NCI-H187 treated with DMSO at 0.1 percent for 48 hours (cell line): ENCODE measurements at places on chromosomes 11 and 22.

DNA sequence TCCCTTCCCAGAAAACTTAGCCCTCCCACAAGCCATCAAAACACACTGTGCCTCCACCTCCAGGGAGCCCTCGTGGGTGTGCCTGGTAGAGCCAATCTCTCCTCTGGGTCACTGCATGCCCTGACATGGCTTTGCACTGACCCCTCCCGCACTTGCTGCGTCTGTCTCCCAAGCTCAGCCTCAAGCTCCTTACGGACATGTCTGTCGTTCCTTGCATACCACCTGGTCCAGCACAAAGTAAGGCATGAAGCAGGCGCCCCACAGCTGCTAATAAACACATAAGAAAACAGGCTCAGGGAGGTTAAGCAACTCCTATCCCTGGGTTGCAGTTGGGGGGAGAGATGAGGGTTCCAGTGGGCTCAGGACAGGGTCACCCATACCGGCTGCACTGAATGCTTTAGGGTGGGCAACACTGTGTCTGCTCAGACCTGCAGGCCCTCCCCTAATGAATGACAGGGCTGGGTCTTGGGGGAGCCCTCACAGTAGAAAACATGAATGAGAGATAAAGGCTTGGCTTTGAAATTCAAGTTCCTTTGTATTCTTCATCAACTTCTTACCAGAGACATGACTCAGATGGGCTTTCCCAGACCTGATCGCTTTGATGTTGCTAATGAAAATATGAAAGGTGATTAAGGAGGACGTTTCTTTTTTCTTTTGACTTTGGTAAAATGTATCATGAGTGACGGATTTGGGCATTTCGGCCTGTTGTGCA lies 38.0 kb downstream of the PHF21B start:
- DNase-seq: no peak

DNA sequence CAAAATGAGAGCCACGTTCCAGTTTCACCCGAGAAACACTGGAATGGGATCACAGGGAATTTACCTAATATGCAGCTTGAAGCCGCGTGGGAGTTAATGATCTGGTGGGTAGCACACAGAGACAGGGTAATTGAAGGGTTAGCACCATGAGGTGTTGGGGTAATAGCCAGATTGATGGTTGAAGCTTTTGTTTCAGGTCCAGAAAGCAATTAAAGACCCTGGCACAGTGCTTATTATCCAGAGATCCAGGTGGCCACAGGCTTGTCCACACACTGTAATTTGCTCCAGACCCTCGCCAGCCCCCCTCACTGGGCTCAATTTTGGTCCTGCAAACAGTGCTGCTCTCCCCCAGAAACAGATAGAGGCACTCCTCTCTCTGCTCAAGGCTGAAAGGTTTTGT lies 282.5 kb upstream of the ISX start:
- DNase-seq: no peak

GRCh38 chr11:104690241-104690640 lies 208.0 kb downstream of the CASP12 start:
- no peak for DNase-seq

DNA sequence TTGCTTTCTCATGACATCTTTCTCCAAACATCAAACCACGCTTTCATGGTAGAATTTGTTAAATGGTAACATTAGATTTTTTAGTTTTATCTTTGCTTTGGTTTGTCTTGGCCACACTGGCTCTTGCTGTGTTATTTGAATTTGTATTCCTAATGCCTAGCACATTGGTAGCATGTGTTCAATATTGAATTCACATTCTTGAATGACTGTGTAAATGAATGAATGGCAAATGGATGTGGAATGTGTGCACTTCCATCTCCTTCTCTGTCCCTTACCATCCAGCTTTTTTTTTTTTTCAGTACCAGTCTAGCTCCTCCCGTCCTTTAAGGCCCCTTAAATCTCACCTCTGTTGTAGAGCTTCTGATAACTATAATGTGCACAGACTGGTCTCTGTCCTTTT lies 41.2 kb downstream of the HEPHL1 start:
- DNase-seq: no peak

GRCh38 chr11:130636722-130637464 lies 188.4 kb downstream of the ADAMTS15 start:
- no peak for DNase-seq

GRCh38 chr11:721247-721740 lies 15.3 kb downstream of the EPS8L2 start:
- DNase-seq: no peak

DNA sequence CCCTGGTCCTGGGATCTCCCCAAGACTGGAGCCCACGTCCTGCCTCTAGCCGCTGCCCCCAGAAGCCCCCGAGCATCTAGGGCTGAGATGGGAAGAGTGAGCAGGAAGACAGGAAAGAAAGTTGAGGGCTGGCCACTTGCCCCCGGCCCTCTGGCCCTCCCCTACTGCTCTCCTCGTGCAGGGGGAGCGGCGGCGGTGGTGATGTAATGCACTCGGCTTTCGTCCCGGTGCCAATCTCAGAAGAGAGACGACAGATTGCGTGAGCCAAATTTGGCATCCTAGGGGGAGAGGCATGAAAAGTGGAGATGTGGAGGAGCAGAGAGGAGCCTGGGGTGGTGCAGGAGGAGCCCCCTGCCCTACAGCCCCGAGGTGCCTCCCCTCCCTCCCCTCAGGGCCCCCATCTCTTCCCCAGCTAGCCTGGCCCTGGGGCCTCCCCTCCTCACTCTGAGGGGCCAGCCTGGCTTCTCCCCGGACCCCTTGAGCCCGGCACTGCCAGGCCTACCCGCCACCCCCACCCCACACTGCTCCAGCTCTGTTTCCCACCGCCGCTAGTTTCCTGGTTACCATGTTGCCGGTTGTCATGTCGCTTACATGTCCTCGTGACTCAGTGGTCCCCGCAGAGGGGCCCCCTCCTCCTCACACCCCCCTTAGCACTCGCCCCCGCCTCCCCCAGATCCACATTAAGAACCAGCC lies 2.5 kb downstream of the KCNJ4 start:
- DNase-seq: no peak

GRCh38 chr22:17998913-17999312 lies 25.4 kb downstream of the MICAL3 start:
- DNase-seq: no peak

GRCh38 chr11:66020618-66021357 lies 5.5 kb downstream of the CATSPER1 start:
- no peak for DNase-seq

DNA sequence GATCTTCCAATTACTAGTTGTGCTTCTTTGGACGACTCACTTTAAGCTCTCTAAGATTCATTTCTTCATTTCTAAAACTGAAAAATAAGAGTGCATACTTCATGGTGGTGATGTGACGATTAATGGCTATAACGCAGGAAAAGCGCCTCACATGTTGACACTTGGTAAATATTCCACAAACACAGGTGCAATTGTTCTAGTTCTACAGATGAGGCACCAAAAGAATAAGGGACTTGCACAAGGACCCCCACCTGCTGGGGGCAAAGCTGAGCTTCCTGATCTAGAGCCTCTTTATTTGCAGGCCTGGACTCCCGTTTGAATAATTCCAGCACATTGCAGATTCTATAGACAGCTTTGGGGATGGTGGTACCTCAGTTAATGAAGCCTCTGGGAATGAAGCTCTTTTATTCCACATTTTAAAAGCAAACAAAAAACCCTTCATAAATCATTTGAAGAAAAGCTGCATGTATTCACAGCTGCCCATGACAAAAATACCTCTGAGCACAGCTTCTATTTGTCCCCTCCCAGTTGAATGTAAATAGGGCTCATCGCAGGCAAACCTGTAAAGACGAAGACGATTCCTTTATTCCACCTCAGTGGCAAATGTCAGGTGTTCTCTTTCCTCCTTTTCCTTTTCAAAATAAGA lies 14.9 kb upstream of the CADM1 start:
- DNase-seq: peak; percentile 47

GRCh38 chr11:113113801-113114704 lies 152.8 kb downstream of the NCAM1 start:
- no peak for DNase-seq

DNA sequence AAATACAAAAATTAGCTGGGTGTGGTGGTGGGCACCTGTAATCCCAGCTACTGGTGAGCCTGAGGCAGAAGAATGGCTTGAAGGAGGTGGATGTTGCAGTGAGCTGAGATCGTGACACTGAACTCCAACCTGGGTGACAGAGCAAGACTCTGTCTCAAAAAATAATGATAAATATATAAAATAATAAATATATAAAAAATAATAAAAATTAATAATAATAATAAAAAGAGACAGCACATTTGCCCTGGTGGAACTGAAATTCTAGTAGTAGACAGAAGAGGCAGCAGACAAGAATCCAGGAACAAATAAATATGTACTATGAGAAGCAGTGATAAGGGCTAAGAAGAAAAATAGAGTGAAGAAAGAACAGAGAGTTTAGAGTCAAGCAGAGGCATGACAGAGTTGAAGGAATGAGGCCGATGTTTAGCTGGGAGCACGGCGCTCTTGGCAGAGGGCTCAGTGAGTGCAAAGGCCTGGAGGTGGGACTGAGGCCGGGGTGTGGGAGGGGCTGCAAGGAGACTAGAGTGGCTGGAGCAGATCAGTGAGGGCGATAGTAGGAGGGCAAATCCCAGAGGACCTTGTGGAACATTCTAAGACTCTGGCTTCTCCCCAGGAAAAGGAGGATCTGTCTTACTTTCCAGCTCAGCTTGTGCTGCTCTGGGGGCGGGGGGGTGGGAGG lies 410.3 kb downstream of the MN1 start:
- DNase-seq: no peak

DNA sequence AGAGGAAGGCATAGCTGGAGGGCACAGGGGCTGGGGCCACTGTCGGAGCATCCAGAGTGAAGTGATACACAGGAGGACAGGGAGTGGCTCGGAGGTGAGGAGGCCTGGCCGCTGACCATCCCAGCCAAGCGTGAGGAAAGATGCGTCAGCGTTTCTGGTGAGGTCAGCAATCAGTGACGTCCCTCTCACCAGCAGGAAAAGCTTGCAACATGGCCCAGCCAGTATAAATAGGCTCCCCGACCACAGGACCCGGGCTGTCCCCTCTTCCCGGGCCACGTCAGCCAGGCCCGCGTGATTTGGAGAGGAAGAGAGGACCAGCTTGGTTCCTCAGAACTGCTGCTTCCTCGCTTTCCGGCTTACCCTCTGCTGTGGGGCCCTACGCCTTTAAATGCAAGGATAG lies 4.2 kb upstream of the OSM start:
- DNase-seq: no peak

GRCh38 chr22:44172370-44173108 lies 8.2 kb upstream of the PARVG start:
- peak; percentile 20 for DNase-seq

DNA sequence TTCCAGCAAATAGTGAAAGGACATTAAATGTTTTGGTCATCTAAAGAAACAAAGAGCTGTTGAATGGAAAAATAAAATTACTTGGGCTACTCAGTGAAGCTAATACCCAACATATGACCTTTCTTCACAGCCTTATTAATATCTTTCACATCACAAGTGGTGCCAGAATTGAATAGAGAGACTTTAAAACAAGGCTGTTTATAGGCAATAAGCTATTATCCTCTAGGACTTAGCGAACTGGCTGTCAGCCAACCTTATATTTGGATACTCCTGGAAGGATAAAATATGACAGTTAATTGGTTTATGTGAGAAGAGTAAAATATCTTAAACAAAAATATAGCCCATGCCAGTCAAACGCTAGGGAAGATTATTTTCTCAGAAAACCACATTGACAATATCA lies 225.5 kb upstream of the BLID start:
- DNase-seq: no peak

GRCh38 chr11:95661162-95661561 lies 128.4 kb downstream of the FAM76B start:
- DNase-seq: no peak

DNA sequence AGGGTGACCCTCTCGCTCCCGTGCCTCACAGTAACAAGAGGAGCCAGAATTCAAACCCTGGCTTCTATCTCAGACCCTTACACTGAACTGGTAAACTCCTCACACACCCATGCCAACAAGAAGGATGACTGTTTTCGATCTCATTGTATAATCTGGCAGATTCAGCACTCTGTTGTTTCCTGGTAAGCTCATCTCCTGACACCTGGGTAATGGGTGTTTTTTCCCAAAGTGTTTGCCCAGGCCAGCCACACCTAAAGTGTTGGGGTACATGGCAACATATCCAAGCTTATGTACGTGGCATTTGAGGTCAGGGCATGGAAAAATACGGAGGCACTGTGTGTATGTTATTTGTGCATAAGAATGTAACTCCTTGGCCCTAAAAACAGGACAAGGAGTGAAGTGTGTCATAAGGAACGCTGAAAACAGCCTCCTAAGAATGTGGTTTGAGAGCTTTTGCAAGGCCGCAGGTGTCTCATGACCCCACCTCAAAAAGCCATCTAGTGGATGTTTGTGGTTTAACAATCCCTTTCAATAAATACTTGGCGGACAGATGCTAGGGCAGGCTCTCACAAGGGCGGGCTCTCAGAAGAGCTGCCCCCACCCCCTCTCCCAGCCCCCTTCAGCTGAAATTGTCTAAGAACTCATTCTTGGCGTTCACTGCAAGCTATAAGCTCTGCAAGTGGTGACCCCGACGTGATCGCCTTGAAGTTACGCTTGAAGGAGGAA lies at the start of gene MS4A15:
TSS of gene MS4A15 (plus strand) at position 561 of the 726 bp plus-strand sequence. CDS start 6,867 bp downstream, outside the sequence.
- no peak for DNase-seq

DNA sequence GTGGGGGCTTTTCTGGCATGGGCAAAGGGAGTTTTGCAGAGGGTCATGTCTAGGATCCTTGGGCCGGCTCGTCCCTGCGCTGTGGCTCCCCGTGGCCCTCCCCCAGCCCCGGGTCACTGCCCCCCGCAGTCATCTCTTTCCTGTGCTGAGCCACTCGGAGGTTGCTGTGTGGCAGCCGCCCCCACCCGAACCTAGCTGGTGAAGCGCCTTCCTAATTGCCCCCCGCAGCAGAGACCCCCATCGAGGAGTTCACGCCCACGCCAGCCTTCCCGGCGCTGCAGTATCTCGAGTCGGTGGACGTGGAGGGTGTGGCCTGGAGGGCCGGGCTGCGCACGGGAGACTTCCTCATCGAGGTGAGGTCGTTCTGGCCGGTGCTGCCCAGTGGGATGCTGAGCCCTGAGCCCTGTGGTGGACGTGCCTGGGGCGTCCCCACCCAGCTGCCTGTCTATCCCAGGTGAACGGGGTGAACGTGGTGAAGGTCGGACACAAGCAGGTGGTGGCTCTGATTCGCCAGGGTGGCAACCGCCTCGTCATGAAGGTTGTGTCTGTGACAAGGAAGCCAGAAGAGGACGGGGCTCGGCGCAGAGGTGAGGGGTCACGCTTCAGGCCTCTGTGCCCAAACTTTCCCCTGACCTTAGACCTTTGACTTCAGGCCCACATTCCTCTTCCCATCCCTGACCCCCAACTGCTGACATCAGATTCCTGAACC lies 32.0 kb downstream of the SHANK3 start:
- no peak for DNase-seq

DNA sequence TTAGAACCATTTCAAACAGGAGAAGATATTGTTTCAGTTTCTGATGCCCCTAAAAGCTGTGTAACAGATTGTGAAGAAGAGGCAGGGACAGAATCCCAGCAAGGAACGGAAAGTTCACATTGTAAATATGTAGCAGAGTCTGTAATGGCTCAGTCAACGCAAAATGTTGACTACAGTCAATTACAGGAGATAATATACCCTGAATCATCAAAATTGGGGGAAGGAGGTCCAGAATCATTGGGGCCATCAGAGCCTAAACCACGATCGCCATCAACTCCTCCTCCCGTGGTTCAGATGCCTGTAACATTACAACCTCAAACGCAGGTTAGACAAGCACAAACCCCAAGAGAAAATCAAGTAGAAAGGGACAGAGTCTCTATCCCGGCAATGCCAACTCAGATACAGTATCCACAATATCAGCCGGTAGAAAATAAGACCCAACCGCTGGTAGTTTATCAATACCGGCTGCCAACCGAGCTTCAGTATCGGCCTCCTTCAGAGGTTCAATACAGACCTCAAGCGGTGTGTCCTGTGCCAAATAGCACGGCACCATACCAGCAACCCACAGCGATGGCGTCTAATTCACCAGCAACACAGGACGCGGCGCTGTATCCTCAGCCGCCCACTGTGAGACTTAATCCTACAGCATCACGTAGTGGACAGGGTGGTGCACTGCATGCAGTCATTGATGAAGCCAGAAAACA lies 40.8 kb downstream of the IGLL1 start:
- DNase-seq: peak; percentile 23
